ENCODE measurements at places on chromosomes 5 and 9. TPM values are rescaled to one million over a fixed set of nuclear protein-coding genes. Genes with fewer than 3 reads are reported as not detected.

DNA sequence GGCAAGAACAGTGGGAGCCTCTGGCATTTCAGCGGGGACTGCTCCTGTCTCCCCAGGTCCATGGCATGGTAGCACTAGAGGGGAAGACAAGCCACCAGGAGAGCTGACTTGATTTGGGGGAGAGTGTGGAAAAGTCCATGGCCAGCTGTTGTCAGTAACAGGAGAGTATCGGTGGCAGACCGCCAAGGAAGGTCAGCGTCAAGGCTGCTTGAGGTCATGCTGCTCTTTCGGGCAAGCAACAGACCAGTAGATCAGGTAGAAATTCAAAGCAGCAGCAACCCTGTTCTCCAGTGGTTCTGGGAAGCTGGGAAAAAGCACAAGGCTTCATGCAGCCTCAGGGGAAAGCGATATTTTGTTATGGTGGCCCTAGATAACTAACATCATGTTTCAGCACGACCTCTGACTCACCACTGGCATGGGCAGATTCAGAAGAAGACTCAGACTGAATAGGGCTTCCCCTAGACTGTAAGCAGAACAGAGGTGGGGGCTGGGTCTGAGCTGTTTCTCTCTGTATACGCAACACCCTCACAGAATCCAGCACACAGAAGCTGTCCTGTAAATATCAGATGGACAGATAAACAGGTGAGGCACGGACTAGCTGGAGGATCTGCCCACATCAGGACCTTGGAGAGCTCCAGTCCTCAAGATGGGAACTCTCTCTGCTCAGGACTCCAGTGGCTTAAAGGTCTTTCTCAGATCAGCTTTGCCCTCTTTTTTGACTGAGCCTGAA is 35.2 kb upstream of the PLEKHG4B start:
- no peak overlapping the region for H3K4me3 ChIP-seq
- H3K27me3 ChIP-seq: peaks cover 36% of the 10 kb centered on the region
- H3K27ac ChIP-seq: no peak overlapping the region
- DNase-seq: no peak
- H3K36me3 ChIP-seq: no peaks in the 10 kb centered on the region
- H3K4me1 ChIP-seq: peaks cover 11% of the 10 kb centered on the region

DNA sequence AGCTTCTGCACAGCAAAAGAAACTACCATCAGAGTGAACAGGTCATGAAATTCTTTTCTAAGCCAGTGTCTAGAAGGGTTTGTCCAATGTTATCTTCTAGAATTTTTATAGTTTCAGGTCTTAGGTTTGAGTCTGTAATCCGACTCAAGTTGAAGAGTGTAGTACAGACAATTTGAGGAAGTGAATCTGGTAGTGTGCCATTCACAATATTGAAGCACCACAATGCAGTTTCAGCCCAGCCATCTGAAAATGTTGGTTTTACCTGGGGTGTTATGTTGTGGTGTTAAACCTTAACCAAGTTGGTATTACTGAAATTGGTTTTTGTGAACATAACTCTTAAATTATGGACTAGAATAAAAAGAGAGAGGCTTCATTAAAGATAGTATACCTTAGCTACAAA is 77.2 kb downstream of the ADAMTS16 start:
- no peaks in the 10 kb centered on the region for H3K36me3 ChIP-seq
- no peak overlapping the region for H3K4me3 ChIP-seq
- no peak for DNase-seq
- no peaks in the 10 kb centered on the region for H3K27me3 ChIP-seq

The GABRA1 gene
- total RNA-seq: not detected

- peaks cover 16% of the 10 kb centered on the region for H3K4me1 ChIP-seq
- no peaks in the 10 kb centered on the region for H3K27me3 ChIP-seq
- no peak overlapping the region for H3K4me3 ChIP-seq
- no peak for DNase-seq
- no peaks in the 10 kb centered on the region for H3K36me3 ChIP-seq
Observed at GRCh38 chr9:35923927-35924763, 14.9 kb downstream of the SPAAR start.

GRCh38 chr5:117263231-117263630 is 688.6 kb upstream of the SEMA6A start:
- H3K4me1 ChIP-seq: no peaks in the 10 kb centered on the region
- no peak overlapping the region for H3K4me3 ChIP-seq
- DNase-seq: no peak
- H3K27me3 ChIP-seq: no peaks in the 10 kb centered on the region
- no peak overlapping the region for H3K27ac ChIP-seq

DNA sequence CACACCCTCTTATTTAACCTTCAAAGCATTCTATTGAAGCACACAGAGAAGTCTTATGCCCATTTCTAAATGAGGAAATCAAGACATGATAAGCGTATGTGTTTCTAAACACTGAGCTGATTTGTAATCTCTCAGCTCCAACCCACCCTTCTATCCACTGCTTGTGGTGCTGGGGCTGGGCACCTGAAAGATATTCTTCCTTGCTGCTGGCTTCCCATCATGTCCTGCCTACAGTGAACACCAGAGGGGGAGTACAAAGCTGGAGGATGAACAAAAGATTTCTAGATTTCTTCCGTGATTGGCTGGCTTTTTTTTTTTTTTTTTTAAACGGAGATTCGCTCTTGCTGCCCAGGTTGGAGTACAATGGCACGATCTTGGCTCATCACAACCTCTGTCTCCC is 14.4 kb downstream of the ACTL7A start:
- no peak overlapping the region for H3K4me3 ChIP-seq
- DNase-seq: no peak
- H3K4me1 ChIP-seq: no peaks in the 10 kb centered on the region
- no peak overlapping the region for H3K27ac ChIP-seq

GRCh38 chr5:40221796-40222195 is 457.9 kb upstream of the PTGER4 start:
- no peak overlapping the region for H3K4me3 ChIP-seq
- no peak for DNase-seq
- H3K4me1 ChIP-seq: no peaks in the 10 kb centered on the region

DNA sequence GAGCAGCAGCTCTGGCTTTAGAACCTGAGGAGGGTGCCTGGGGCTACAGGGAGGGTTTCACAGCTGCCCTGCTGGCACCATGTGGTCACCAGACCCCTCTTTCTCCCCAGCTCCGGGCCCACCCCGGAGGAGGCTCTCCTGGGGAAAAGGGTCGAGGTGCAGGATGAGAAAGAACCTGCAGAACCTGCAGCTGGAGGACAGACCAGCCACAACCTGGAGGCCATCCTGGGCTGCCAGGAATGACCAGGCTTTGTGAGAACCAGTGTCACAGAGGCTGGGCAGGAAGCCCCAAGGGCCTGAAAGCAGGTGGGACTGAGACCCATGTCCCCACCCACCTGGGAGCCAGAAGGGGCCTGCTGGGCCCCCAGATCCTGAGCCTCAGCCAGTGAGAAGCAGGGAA is 23.0 kb downstream of the SEMA4D start:
- no peak overlapping the region for H3K27ac ChIP-seq
- no peak for DNase-seq
- H3K27me3 ChIP-seq: no peaks in the 10 kb centered on the region

DNA sequence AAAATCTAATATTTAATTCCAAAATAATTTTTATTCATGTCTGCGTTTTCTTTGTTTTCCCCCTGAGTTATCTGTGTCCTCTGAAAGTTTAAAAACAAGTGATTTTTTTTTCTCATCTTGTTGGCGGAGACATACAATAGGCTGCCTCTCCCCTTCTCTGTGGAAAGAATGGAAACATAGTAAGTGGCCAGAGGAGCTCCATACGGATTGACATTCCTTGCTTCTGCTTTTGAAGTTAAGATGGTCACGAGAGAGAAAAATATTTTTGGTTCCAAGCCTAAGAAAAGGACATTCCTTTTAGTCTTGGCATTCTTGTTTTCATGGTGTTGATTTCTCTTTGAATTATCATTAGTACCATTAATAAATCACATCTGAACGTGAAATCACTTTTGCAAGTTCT is 28.3 kb downstream of the ZNF462 start:
- H3K27me3 ChIP-seq: no peaks in the 10 kb centered on the region
- DNase-seq: no peak
- no peak overlapping the region for H3K4me3 ChIP-seq
- H3K4me1 ChIP-seq: peaks cover 8% of the 10 kb centered on the region

The ERGIC1 gene
- total RNA-seq: 177 TPM

GRCh38 chr5:7047511-7048261 is 334.5 kb downstream of the TENT4A start:
- no peaks in the 10 kb centered on the region for H3K4me1 ChIP-seq
- no peaks in the 10 kb centered on the region for H3K27me3 ChIP-seq
- H3K36me3 ChIP-seq: no peaks in the 10 kb centered on the region
- DNase-seq: no peak
- H3K27ac ChIP-seq: no peak overlapping the region

DNA sequence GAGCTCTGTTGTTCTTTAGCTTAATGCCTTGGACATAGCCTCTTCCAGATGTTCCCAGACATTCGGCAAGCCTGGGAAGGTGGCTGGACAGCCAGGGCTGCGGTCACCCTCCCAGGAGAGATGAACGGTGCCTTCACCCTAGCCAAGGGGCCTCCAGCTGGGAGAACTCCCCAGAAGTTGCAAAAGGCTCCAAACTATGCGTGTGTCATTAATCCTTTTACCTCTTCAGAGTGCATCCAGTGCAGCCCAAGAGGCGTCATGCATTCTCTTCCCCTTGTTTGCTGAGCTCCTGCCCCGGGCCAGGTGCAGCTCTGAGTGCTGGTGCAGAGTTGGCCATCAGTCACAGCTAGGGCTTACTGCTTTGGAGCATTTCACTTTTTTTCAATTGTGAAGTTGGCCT is 22.8 kb downstream of the HMCN2 start:
- DNase-seq: no peak
- no peaks in the 10 kb centered on the region for H3K36me3 ChIP-seq
- H3K27me3 ChIP-seq: peaks cover 22% of the 10 kb centered on the region
- H3K4me1 ChIP-seq: peaks cover 28% of the 10 kb centered on the region
- no peak overlapping the region for H3K4me3 ChIP-seq

The MZB1 gene
- 7.8 TPM for total RNA-seq

The TAF11L10 gene
- total RNA-seq: not detected

DNA sequence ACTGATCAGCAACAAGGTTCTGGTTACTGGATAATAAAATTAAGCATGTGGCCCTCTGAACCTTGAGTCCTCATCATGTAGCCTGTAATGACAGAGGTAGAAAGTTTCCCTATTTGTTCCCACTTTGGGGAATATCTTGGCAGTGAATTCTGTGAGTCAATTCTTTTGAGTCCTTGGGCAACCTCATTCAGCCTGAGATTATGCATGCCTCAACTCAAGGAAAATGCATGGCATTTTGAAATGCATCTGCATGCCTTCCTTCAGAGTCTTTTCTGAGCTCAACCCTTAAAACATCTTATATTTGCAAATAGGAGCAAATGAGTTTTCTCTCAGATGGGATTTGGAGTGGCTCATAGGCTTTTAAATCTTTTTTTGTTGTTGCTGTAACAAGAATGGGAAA is 218.1 kb upstream of the CD180 start:
- H3K4me1 ChIP-seq: no peaks in the 10 kb centered on the region
- no peak for DNase-seq
- no peak overlapping the region for H3K4me3 ChIP-seq
- H3K27me3 ChIP-seq: no peaks in the 10 kb centered on the region
- no peaks in the 10 kb centered on the region for H3K36me3 ChIP-seq

DNA sequence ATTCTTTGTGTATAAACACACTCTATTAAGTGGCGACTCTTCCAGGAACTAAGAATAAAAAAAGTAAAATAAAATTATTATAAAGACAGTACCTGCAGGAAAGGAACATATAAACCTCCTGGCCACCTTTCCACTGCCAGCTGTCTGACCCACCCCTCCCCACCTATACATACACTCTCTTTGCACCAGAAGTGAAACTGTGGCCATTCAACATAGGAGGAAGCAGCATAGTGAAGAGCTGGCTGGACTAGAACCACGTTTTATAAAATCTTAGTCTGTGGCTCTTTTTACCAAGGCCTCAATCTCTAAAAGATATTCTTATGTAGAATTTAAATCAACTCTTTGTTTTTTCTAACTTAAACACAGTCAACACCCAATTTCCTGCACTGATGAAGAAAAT is 289.6 kb downstream of the GABRB2 start:
- no peak overlapping the region for H3K27ac ChIP-seq
- no peaks in the 10 kb centered on the region for H3K27me3 ChIP-seq
- no peak for DNase-seq
- H3K36me3 ChIP-seq: no peaks in the 10 kb centered on the region

GRCh38 chr9:126517833-126518356 is 95.8 kb upstream of the LMX1B start:
- peaks cover 41% of the 10 kb centered on the region for H3K4me1 ChIP-seq
- peak overlapping the region; percentile 78 for H3K27ac ChIP-seq
- peak overlapping the region; percentile 50 for H3K4me3 ChIP-seq
- DNase-seq: no peak

- no peak overlapping the region for H3K27ac ChIP-seq
- H3K36me3 ChIP-seq: no peaks in the 10 kb centered on the region
- no peak for DNase-seq
- H3K27me3 ChIP-seq: no peaks in the 10 kb centered on the region
Observed at GRCh38 chr5:362189-362588, 40.7 kb downstream of the AHRR start.

The GPR107 gene
- 43.0 TPM for total RNA-seq

GRCh38 chr9:127923046-127923445 is 6.2 kb upstream of the ST6GALNAC4 start:
- H3K27ac ChIP-seq: no peak overlapping the region
- peaks cover 4% of the 10 kb centered on the region for H3K36me3 ChIP-seq
- peaks cover 51% of the 10 kb centered on the region for H3K4me1 ChIP-seq
- H3K4me3 ChIP-seq: no peak overlapping the region

- no peaks in the 10 kb centered on the region for H3K27me3 ChIP-seq
- no peaks in the 10 kb centered on the region for H3K36me3 ChIP-seq
- DNase-seq: no peak
- H3K4me1 ChIP-seq: no peaks in the 10 kb centered on the region
Observed at GRCh38 chr5:170483701-170484458, 19.9 kb upstream of the KCNIP1 start.

GRCh38 chr5:170150713-170151096 is 45.0 kb downstream of the FOXI1 start:
- no peak overlapping the region for H3K4me3 ChIP-seq
- H3K27ac ChIP-seq: no peak overlapping the region
- no peaks in the 10 kb centered on the region for H3K4me1 ChIP-seq
- no peaks in the 10 kb centered on the region for H3K36me3 ChIP-seq
- H3K27me3 ChIP-seq: no peaks in the 10 kb centered on the region

DNA sequence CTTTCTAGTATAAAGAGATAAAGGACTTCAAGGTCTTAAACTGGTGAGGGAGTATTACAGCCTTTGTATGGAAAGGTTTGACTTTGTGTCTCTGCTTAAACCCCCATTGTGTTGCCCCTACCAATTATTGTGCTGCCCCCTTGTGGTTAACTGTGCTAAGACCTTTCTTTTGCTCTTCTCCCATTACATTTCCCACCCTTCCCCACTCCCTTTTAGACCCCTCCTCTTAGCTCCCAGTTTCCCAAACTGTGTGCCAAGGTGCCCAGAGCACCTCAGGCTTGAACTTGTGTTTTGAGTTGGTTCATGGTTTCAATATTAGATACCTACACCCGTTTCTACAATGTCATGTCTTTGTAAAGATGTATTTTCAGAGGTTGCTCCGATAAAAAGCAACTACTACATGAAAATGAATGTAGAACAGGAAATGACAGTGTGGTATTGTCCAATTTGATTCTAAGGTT is 2.9 kb downstream of the JAK2 start:
- peaks cover 8% of the 10 kb centered on the region for H3K36me3 ChIP-seq
- H3K4me1 ChIP-seq: peaks cover 54% of the 10 kb centered on the region
- H3K27ac ChIP-seq: no peak overlapping the region
- no peaks in the 10 kb centered on the region for H3K27me3 ChIP-seq
- no peak for DNase-seq

The C5orf52 gene
- total RNA-seq: not detected

- H3K27me3 ChIP-seq: no peaks in the 10 kb centered on the region
- H3K4me3 ChIP-seq: no peak overlapping the region
- H3K27ac ChIP-seq: no peak overlapping the region
- H3K4me1 ChIP-seq: no peaks in the 10 kb centered on the region
- no peaks in the 10 kb centered on the region for H3K36me3 ChIP-seq
- no peak for DNase-seq
Observed at GRCh38 chr5:155827949-155828348, 499.0 kb upstream of the SGCD start.

All from lower lobe of right lung (tissue), 2 donors.